ENCODE measurements at places on chromosomes 13 and 19.

- DNase-seq = no peak
These were observed 12.5 kb upstream of the CFAP97D2 start for GRCh38 chr13:114166381-114167131.

GRCh38 chr19:55321466-55322137, 3.5 kb downstream of the TMEM150B start:
- no peak for DNase-seq

DNA sequence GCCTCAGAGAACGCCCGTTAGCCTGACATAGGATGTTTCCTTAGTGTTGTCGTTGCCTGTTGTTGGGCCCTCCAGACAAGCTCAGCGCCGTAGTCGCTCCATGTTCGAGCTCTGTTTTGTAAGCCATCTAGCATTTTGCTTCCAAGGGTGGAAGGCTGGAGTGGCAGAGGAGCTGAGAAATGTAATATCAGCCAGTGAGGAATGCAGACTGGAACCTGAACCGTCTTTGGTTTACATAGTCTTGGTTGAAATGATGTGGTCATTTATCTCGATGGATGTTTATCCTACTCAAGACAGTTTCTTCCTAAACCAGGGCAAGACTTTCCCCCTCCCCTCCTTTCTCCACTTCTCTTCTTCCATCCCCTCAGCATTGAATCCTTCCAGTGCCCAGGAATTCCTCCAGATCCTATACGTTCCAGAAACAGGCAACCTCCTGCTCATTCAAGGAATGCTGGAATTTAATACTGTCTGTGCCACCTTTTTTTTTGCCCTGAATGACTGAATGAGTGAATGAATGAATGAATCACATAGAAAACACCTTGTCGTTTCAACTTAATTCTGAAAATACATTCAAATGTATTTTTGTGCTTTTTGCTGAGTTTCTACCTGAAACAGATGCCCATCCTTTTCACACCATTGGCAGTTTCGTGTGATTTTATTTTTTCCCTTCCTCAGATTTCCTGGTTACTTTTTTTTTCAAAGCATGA, 109.5 kb upstream of the MBNL2 start:
- no peak for DNase-seq

GRCh38 chr13:94212196-94212595, 267.3 kb downstream of the DCT start:
- DNase-seq = no peak

GRCh38 chr19:46802152-46802551, 13.8 kb upstream of the SLC1A5 start:
- DNase-seq = no peak

GRCh38 chr13:100298116-100298681, 209.3 kb downstream of the PCCA start:
- no peak for DNase-seq

DNA sequence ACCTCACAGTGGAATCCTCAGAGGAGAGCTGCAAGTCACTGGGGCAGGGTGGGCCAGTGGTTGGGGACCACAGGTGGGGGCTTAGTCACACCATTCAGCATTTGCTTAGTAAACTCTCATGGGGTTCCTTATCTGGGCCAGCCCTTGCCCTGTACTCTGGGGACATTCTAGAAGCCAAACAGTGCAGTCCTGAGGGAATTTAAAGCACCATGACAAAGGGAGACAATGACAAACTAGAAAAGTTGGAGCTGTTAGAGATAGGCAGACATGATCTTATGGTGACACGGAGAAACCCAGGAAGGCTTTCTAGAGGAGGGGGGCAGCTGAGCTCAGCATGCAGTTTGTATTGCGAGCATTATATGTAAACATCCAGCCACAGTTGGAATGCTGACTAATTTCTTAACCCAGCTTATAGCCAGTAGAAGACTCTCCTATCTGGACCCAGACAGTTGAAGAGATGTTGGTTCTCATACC, 87.6 kb downstream of the ZNF429 start:
- no peak for DNase-seq

DNA sequence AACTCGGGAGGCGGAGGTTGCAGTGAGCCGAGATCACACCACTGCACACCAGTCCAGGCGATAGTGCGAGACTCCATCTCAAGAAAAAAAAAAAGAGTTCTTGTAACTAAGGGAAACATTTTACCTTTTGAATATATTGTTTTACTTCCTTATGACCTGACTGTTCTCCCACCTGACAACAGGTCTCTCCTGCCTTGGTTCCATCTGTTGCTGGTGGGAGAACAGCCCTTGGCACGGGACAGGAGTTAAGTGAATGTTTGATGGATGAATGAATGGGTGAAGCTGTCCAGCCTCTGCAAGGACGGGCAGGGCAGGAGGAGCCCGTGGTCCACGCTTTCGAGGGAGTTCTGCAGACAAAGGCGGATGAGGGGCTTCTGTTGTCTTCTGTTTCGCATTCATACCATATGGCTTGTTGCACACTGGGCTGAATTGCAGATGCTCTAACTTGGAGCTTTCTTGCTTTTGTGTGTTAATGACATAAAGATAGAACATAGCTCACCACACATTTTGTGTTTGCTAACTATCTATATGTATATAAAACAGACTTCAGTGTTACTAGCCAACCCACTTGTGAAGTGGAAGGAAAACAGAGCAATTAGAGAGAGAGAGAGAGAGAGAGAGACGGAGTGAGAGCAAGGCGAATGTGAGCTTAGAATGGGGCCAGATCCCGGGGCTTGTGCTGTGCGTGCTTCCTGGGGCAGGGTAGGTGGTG, 16.2 kb upstream of the CCNE1 start:
- no peak for DNase-seq

GRCh38 chr13:37491661-37492060, 106.9 kb downstream of the POSTN start:
- DNase-seq = no peak

GRCh38 chr13:60619461-60619860, 222.4 kb downstream of the TDRD3 start:
- DNase-seq = no peak

DNA sequence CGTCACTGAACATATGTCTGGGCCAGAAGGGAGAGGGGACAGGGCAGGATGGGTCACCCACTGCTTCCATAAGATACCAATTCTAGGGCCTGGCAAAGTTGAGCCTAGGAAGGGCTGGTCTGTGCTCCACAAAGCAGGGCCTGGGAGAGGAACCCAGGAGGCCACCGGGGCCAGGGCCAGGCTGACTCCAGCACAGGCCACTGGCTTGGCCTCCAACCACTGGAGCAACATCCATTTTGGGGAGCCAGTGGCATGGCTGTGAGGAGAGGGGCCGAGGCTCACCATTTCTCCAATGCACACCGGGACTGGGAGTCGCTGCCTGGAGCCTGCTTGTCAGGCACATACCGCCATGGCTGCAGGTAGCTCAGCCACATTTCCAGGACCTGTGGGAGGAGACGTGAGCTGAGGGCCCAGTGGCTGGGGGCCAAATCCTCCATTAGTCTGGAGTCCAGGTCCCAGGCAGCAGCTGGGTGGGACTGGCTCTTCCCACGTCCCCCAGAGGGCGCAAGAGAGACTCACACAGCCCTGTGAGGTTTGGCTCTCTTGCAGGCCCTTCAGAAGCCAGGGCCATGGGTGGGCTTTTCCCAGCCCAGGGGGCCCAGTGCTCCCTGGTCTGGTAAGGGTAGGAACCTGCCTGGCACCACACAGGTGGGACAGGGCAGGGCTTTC, 27.7 kb downstream of the TUBA3C start:
- DNase-seq = no peak

DNA sequence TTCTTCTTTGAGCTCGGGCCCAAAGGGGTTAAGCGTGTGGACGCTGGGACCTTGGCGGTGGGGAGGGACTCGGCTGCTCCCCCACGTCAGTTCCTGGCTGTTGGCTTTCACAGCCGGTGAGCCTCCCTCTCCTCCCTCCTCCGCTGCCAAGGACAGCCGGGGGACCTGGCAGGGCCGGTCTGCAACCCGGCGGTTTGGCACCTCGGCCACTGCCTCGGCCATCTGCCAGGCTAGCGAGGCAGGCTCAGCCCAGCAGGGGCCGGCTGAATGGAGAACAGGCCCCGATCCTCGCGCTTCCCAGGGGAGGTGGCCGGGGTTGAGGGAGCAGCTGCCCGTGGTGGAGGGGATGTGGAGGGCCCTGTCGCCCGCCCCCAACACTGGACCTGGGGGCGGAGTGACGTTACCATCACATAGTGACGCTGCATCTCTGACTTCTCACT, 5.0 kb downstream of the TLE5 start:
- DNase-seq = no peak

DNA sequence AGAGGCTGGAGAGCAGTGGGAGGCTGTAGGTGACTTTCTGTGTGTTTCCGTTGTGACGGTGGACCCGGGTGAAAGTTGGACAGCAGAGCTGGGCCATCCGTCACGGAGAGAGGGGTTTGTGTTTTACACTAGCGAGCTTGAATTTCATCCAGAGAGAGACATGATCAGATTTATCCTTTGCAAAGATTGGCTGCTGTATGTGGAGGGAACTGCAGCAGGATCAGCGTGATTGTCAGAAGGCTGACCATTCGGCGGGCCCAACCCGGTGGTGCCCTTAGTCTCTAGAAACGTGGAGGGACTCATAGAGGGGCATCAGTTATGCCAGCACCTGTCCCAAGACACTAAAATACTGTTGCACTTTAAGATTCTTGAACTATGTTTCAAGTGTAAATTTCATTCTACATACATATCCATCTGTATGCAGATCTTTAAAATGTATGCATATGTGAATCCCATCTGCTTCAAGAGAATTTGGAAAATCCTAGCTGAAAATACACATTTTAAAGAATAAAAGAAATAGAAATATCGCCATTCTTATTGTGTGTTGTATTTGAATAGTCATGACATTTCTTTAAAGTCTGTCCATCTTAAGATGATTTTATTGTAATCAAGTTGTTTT, 7.0 kb downstream of the FAM124A start:
- DNase-seq = no peak

DNA sequence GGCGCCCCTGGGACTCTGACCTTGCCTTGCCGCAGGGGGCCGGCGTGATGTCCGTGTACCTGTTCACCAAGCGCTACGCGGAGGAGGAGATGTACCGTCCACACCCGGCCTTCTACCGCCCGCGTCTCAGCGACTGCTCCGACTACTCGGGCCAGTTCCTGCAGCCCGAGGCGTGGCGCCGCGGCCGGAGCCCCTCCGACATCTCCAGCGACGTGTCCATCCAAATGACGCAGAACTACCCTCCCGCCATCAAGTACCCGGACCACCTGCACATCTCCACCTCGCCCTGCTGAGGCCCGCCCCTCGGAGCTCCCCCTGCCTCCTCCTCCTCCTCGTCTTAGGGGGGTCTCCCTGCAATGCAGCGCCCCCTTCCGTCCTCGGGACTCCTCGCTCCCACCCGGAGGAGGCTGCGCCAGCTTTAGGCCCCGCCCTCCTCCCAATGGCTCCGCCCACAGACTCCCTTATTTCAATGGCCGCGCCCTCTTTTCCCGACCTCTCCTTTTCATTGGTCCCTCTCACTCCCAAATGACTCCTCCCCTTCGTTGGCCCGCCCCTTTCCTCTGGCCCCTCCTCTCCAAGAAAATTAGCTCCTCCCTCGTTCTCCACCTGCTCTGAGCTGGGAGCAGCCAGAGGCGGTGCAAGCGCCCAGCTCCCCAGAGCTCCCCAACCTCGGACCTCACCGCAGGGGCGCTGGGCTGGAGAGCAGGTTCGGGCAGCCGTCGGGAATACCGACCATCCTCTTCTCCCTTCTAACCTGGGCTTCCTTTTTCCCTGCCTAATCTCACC, 20.5 kb upstream of the CACNG8 start:
- no peak for DNase-seq

DNA sequence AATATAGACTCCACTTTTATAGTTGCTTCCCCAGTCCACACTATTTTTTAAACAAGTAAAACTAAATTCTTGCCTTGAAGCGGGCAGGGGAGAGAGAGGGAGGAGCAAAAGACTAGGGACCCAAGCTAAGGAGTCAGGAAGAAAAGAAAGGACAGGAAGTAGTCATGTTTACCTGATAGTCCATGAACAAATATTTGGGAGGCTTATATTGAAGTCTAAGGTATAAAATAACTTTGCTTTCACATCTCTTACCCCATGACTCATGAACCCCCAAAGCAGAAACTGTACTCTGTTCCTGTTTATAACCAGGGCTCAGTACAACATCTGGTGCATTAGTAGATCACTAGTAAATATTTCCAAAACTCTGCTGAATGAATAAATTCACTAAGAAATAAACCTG, 67.3 kb downstream of the ZAR1L start:
- no peak for DNase-seq

Data from amniotic stem cell (primary cell).